ENCODE measurements at places on chromosomes 7 and 10. TPM values are rescaled to one million over a fixed set of nuclear protein-coding genes. Genes with fewer than 3 reads are reported as not detected.
A peak's percentile ranks its signal among the peaks of the same experiment; 100 is the strongest.

GRCh38 chr7:1086588-1087464 lies 1.1 kb upstream of the GPER1 start:
- peak; percentile 42 for DNase-seq

GRCh38 chr7:47435889-47436312 lies 146.0 kb downstream of the TNS3 start:
- peak; percentile 81 for DNase-seq

Gene ZNF488
- total RNA-seq = under 0.01 TPM

DNA sequence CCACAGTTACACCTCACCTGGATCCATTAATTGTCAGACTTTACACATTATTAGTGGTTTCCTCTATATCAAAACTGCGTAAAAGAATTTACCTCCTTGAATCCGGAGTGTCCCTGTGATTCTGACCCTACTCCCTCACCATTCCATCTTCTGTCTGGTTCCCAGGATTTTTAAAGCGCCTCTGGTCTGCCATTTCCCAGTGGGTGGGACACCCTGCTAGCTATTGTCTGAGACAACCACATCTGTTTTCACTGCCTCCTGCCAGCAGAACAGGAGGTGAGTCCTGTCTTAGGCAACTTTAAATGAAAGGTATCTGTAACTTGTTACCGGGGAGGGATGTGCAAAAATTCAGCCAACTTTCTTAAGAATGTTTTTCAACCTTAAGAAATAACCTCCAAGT lies 2.3 kb downstream of the MACROH2A2 start:
- no peak for DNase-seq

Gene IL2RA
- total RNA-seq = not detected

Gene SMARCD3
- 37.5 TPM for total RNA-seq

GRCh38 chr7:105880571-105881330 lies 4.4 kb upstream of the ATXN7L1 start:
- no peak for DNase-seq
